Tibial artery (tissue), 4 donors: ENCODE measurements at places on chromosomes 7 and 10.

- H3K27ac ChIP-seq, result no peak overlapping the region
- no peak for DNase-seq
- no peaks in the 10 kb centered on the region for H3K27me3 ChIP-seq
These were observed 23.7 kb downstream of the TSPAN14 start for GRCh38 chr10:80477813-80478212.

- no peak overlapping the region for H3K27ac ChIP-seq
- H3K4me3 ChIP-seq, result no peak overlapping the region
- H3K36me3 ChIP-seq, result no peaks in the 10 kb centered on the region
- H3K27me3 ChIP-seq, result no peaks in the 10 kb centered on the region
These were observed 47.6 kb downstream of the TWIST1 start for GRCh38 chr7:19069842-19070241.

GRCh38 chr10:19302117-19302516 is 253.5 kb downstream of the MALRD1 start:
- H3K4me1 ChIP-seq, result no peaks in the 10 kb centered on the region
- DNase-seq, result no peak
- H3K27me3 ChIP-seq, result no peaks in the 10 kb centered on the region
- no peaks in the 10 kb centered on the region for H3K36me3 ChIP-seq
- H3K27ac ChIP-seq, result no peak overlapping the region

- no peak for DNase-seq
- no peak overlapping the region for H3K27ac ChIP-seq
- H3K4me1 ChIP-seq, result no peaks in the 10 kb centered on the region
- peak overlapping the region; percentile 96 for H3K4me3 ChIP-seq
- no peaks in the 10 kb centered on the region for H3K36me3 ChIP-seq
- H3K27me3 ChIP-seq, result no peaks in the 10 kb centered on the region
These were observed 34.0 kb upstream of the SFTPD start for GRCh38 chr10:79982861-79983260.

- no peak overlapping the region for H3K4me3 ChIP-seq
- no peaks in the 10 kb centered on the region for H3K4me1 ChIP-seq
- no peak for DNase-seq
These were observed 578.6 kb upstream of the GALNT17 start for GRCh38 chr7:70553364-70553763.

- no peak overlapping the region for H3K27ac ChIP-seq
- no peaks in the 10 kb centered on the region for H3K4me1 ChIP-seq
- H3K36me3 ChIP-seq, result no peaks in the 10 kb centered on the region
- no peak overlapping the region for H3K4me3 ChIP-seq
These were observed 84.3 kb upstream of the SKAP2 start for GRCh38 chr7:26948617-26949118.

- H3K4me3 ChIP-seq, result no peak overlapping the region
- no peaks in the 10 kb centered on the region for H3K36me3 ChIP-seq
- H3K4me1 ChIP-seq, result no peaks in the 10 kb centered on the region
- H3K27me3 ChIP-seq, result no peaks in the 10 kb centered on the region
These were observed 24.2 kb upstream of the PRR15 start for GRCh38 chr7:29539471-29539870.

DNA sequence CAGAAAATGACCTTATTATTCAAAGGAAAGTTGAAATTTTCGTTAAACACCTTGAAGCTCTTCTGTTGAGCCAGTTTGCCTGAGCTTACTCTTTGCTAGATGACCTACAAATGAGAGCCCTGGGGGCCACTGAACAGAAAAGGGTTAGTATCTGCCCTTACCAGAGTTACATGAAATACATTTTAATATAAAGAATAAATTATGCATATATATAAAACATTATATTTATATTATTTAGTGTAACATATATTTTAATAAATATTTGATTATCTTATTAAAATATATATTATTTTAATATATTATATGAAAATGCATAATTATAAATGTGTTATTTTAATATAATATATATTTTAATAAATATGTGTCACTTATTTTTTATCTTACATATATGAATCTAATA is 628.4 kb upstream of the TPK1 start:
- H3K4me3 ChIP-seq, result no peak overlapping the region
- no peak for DNase-seq
- H3K27me3 ChIP-seq, result no peaks in the 10 kb centered on the region
- H3K27ac ChIP-seq, result no peak overlapping the region

- no peaks in the 10 kb centered on the region for H3K4me1 ChIP-seq
- H3K27me3 ChIP-seq, result no peaks in the 10 kb centered on the region
- no peak overlapping the region for H3K4me3 ChIP-seq
- DNase-seq, result no peak
These were observed 579.3 kb downstream of the LRMDA start for GRCh38 chr10:76010703-76011102.

DNA sequence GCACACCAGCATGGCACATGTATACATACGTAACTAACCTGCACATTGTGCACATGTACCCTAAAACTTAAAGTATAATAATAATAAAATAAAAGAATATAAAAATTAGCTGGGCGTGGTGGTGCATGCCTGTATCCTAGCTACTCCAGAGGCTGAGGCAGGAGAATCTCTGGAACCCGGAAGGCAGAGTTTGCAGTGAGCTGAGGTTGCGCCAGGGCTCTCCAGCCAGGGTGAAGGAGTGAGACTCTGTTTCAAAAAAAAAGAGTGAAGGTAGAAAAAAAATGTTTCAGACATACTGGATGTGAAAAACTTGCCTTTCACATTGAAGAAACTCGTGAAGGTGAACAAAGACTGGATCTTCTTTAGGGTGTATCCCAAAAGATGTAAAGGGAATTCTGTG is 26.7 kb downstream of the TSPAN14 start:
- H3K4me1 ChIP-seq, result peaks cover 8% of the 10 kb centered on the region
- H3K4me3 ChIP-seq, result no peak overlapping the region
- DNase-seq, result peak; percentile 4
- no peaks in the 10 kb centered on the region for H3K27me3 ChIP-seq

DNA sequence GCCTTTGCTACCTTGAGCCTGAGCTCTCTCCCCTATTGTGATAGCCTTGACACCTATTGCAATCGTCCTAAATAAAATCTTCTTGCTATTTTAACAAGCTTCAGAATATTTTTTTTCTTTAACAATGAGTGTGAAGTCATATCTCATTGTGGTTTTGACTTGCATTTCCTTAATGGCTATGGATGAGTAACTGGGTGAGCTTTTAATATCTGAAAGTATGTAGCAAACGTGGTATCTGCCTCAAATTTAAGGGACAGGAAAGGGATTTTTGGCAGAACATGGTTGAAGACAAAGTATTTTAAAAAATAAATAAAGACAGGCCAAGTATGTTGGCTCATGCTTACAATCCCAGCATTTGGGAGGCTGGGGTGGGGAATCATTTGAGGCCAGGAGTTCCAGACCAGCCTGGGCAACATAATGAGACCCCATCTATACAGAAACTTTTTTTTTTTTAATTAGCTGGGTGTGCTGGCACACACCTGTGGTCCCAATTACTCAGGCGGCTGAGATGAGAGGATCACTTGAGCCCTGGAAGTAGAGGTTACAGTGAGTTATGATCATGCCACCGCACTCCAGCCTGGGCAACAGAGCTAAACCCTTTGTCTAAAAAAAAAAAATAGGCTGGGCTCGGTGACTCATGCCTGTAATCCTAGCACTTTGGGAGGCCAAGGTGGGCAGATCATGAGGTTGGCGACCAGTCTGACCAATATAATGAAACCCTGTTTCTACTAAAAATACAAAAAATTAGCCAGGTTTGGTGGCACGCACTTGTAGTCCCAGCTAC is 319.3 kb upstream of the NRP1 start:
- no peaks in the 10 kb centered on the region for H3K36me3 ChIP-seq
- no peak overlapping the region for H3K27ac ChIP-seq

DNA sequence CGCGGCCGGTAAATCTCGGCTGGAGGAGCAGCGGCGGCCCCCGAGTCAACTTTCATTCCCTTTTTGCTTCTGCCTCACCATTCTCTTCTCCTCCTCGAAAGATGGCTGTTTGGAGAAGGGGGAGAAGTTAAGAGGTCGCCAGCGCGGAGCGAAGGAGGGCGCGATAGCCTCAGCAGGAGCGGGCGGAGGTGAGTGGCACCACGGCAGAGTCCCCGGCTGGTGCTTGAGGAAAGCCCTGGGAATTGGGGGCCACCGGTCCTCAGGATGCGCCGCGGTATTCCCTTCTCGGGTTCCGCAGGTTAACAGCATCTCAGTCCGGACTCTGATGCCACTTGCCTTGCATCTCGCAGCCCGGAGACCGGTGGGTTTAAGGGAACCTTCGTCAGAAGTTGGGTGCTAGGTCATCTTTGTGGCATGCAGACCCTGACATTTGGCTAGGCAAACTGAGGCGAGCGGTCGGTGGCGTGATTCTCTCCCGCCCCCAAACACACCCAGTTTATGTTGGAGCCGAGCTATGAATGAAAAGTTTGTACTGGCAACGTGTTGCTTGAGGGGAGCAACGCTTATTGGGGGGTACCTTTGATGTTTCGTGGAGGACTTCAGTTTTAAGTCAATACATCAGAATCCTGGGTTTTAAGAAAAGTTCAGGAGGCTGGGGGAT is 59.5 kb upstream of the PRPS1L1 start:
- no peaks in the 10 kb centered on the region for H3K27me3 ChIP-seq
- DNase-seq, result no peak
- no peaks in the 10 kb centered on the region for H3K36me3 ChIP-seq
- peak overlapping the region; percentile 27 for H3K27ac ChIP-seq
- peaks cover 7% of the 10 kb centered on the region for H3K4me1 ChIP-seq

DNA sequence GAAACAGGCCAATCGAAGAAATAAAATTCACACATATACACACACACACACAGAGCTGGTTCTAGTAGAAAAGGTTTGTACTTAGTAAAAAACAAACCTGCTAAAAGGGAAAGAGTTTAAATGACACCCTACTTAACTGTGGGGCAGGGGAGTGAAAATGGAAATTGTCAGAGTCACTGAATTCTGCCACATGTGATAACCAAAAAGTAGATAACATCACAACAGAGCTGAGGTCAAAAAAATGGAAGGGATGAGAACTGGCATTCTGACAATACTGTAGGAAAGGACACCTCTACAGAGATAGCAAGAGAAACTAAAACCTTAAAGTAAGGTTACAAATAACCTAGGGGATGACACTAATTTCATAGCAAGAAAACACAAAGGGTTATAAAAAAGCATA is 74.6 kb downstream of the CACUL1 start:
- no peaks in the 10 kb centered on the region for H3K27me3 ChIP-seq
- H3K27ac ChIP-seq, result no peak overlapping the region
- H3K36me3 ChIP-seq, result peaks cover 53% of the 10 kb centered on the region
- H3K4me1 ChIP-seq, result no peaks in the 10 kb centered on the region

DNA sequence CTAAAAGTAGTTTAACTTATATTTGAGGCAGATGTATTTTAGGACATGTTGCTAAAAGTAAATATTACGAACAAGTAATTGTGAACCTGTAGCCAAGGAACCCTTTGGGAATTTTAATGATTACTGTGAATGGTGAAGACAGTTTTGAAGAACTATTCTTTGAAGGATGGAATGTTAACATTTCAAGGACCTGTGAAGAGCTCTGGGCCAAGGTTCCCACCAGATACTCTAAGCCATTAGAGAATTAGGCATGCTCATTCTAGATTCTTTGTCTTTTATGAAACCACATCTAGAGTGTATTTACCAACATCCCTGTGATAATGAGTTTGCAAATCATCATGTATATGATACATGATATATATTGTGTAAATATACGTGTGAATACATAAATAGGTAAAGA is 99.8 kb downstream of the SEPTIN7 start:
- peaks cover 8% of the 10 kb centered on the region for H3K4me1 ChIP-seq
- no peak for DNase-seq
- H3K27me3 ChIP-seq, result no peaks in the 10 kb centered on the region
- H3K4me3 ChIP-seq, result no peak overlapping the region

GRCh38 chr7:132782777-132783640 is 206.7 kb upstream of the PLXNA4 start:
- H3K27me3 ChIP-seq, result no peaks in the 10 kb centered on the region
- H3K4me1 ChIP-seq, result no peaks in the 10 kb centered on the region
- no peak for DNase-seq
- H3K4me3 ChIP-seq, result no peak overlapping the region
- peaks cover 27% of the 10 kb centered on the region for H3K36me3 ChIP-seq
- no peak overlapping the region for H3K27ac ChIP-seq

DNA sequence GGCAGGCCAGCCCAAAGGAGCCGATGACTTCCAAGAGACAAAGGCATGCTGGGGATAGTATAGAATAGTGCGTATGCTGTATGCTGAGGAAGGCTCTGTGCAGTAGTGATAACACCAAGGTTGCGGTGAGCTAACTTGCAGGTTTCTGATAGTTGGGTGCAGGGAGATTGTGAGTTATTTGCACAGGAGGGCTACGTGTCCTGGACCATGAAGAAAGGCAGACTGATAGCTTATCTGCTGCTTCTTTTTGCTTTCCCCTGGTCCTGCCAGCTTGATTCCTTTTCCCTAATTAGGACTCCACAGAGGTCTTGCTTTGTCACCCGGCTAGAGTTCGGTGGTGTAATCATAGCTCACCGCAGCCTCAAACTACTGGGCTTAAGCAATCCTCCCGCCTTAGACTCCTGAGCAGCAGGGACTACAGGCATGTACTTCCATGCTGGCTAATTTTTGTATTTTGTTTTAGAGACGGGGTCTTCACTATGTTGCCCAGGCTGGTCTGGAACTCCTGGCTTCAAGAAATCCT is 43.9 kb upstream of the ARHGAP12 start:
- no peaks in the 10 kb centered on the region for H3K4me1 ChIP-seq
- DNase-seq, result no peak
- H3K27ac ChIP-seq, result no peak overlapping the region
